ENCODE measurements at places on chromosomes 7 and 10.

DNA sequence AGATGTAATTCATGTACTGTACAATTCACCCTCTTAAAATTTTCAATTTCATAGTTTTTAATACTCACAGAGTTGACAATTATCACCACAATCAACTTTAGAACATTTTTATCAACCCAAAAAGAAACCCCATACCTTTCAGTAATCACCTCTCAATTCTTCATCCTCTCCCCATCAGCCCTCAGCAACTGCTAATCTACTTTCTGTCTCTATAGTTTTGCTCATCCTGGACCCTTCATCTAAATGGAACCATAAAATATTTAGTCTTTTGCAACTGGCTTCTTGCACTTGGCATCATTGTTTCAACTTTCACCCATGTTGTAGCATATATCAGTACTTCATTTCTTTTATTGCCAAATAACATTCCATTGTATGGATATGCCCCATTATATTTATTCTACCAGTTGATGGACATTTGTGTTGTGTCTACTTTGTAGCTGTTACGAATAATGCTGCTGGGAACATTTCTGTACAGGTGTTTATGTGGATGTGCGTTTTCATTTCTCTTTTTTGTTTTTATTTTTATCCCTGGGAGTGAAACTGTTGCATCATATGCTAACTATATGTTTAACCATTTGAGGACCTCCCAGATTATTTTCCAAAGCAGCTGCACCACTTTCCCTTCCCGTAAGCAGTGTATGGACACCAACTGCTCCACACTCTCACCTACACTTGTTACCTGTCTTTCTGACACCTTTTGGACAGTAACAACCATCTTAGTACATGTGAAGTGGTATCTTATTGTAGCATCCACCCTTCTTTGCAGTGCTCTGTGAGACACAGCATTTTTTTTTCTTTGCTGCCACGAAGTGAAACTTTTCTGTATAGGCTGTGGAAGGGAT lies 65.4 kb upstream of the APBB1IP start:
- DNase-seq = no peak

- DNase-seq = no peak
Measured at GRCh38 chr7:57370066-57370738, 79.8 kb upstream of the ZNF716 start.

DNA sequence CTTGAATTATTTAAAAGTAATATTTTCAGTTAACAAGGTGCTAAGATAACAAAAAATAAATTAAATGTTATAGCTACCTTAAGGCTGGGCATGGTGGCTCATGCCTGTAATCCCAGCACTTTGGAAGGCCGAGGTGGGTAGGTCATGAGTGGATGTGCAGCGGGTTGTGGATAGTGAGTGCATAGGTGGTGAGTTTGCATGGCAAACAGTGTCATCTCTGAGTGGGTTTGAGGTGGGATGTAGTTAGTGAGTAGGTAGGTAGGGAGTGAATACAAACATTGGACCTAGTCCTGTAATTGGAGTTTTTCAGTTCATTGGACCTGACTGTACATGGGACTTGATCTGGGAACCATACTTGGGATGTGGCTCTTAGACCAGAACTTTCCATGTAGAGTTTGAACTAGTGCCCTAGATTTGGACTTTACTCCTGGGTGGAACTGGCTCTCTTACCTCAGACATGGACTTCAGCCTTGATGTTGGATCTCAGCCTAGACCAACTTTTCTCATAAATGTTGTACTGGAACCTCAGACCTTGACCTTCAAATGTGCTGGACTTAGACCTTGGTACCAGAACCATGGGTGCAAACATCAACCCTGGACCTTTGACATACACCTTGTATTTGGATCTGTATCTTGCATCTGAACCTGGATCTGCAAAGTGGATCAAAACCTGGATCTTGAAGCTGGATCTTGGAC lies 47.0 kb downstream of the SEC61G start:
- DNase-seq = no peak

DNA sequence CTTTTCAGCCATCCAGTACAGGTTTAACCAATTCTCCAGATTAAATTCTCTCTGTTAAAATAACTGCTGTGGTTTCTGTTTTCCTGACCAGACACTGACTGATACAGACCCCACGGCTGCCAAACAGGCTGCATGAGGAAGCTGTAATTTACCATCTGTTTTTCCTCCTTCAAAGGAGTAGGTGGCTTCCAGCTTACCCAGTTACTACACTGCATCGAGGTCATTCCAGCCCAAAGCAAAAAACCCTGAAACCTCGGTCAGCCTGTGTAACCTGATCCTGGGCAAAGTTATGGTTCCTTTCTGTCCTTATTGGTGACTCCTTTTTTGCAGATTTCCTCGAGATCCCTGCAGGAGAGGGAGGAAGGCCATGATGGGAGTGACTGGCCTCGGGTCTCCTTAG lies 27.9 kb upstream of the LOXL4 start:
- no peak for DNase-seq

GRCh38 chr7:151134743-151135524 lies 32.6 kb downstream of the GBX1 start:
- DNase-seq = no peak

DNA sequence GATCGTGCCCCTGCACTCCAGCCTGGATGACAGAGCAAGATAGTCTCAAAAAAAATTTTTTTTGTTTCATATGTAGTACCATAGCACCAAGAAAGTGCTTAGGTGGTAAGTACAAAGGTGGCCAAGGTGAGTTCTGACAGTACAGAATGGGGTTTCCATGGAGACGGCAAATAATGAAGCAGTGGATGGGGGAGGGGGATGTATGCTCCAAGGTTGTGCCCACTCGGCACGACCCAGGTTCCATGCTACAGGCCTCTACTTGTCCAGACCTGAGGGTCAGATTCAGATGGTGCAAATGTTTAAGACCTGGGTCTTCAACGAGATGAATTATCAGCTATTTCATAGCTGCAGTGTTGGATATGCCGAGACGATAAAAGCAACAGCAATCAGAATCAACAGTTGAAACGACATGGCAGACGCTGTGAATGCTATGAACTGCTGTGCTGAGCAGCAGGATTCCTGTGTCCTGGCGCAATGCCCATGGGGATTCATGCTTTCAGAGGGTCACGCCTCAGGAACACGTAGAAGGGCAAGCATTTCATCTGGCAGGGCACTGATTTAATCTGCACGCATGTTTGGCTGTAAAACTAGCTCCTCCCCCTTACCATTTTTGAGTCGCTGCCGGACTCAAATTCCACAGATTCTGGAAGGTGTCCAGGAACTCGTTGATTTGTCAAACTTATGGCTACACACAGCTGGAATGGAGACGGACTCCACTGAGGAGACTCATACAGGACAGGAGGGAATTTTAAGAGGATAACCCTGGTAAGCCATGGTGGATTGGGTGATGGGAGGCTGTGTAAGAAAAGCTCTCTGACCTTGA lies 256.5 kb downstream of the FRMD4A start:
- no peak for DNase-seq

GRCh38 chr10:12769323-12770044 lies 232.0 kb downstream of the CCDC3 start:
- no peak for DNase-seq

DNA sequence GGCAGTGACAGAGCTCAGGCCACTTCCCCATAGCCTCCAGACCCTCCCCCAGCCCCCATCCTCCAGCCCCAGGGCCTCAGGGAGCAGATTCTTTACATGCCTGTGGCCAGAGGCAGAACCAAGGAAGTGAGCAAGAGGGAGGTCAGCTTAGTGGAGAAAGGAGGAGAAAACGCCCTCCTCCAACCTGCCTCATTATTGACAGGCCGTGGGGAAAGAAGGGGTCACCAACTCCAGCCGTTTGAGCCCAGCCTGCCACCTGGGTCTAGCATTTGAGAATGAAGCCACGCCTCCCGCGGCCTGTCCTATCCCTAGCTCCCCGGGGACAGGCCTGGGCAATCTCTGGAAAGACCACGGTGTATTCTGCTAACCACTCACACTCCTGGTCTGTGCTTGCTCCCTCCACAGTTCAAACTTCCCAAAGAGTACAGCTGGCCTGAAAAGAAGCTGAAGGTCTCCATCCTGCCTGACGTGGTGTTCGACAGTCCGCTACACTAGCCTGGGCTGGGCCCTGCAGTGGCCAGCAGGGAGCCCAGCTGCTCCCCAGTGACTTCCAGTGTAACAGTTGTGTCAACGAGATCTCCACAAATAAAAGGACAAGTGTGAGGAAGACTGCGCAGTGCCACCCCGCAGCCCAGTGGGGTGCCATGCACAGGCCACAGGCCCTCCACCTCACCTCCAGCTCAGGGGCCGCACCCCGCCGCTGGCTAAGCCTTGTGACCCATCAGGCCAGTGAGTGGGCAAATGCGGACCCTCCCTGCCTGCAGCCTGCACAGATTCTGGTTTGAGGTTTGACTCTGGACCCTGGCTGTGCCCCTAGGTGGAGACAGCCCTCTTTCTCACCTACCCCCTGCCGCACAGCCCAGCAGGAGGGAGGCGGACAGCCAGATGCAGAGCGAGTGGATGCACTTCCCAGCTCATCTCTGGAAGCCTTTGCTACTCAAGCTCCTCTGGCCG lies 14.3 kb upstream of the TRIM8 start:
- DNase-seq = no peak

GRCh38 chr10:33095867-33096815 lies 138.1 kb upstream of the ITGB1 start:
- DNase-seq = no peak

DNA sequence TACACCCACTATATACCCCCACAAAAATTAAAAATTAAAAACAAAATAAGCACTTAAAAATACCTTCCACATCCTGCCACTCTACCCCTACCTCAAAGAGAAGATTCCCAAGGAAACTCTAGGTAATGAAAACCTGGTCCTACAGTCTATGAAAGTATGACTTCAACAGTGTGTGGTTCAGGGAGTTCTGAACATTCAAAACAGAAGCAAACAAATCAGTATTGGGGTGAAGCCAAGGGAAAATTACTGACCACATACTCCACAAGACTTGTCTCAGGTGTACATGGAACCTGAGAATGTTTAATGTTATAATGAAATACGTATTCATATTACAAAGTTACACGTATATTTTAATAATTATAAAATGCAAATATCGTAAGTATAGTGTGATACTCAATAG lies 20.3 kb upstream of the LIPM start:
- no peak for DNase-seq

GRCh38 chr10:35910234-35910633 lies 268.1 kb upstream of the FZD8 start:
- no peak for DNase-seq

DNA sequence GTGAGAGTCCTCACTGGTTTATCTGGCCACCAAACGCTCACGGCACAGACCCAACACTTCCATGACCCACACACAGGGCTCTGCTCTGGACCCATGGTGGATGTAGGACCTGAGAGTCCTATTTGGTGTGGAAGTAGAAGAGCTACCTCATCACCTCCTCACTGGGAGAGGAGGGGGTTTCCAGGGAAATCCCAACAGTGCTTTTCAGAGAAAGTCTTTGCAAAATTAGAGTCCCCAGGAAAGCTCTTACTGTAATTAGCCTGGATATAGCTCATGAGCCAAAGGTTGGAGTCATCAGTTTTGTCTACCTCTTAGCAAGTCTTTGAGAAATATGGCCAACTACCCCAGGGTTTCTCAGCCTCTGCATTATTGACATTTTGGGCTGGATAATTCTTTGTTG lies 34.7 kb upstream of the TARP start:
- DNase-seq = no peak

DNA sequence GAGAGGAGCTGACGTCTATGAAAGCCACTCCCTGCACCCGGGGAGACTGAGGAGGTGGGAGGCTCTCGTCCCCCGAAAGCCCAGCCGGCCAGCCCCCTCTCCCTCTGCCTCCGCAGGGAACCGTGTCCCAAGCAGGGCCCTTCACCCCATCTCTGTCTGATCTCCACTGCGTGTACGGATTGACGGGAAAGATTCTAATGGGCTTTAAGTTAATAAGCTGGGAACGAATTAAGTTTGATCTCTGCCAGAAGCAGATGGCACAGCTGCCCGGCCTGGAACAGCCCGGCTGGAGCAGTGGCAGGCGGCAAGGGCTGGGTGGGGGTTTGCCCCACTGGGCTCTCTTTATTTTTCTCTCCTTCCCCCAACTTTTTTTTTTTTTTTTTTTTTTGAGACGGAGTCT lies 6.1 kb upstream of the SLC29A4 start:
- DNase-seq = no peak

DNA sequence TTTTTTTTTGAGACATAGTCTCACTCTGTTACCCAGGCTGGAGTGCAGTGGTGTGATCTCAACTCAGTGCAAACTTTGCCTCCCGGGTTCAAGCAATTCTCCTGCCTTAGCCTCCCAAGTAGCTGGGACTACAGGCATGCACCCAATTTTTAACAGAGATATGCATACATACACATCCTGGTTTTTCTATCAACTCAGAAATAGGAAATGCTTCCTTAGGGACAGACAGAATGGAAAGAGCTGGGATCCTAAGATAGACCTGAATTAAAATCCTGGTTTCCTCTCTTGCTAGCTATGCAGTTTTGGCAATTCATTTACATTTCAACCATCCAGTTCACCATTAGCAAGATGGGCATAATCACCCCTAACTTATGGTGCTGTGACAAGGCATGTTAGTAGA lies 347.5 kb downstream of the GPAM start:
- DNase-seq = no peak

- no peak for DNase-seq
Measured at GRCh38 chr10:74953214-74953613, 126.8 kb downstream of the KAT6B start.

DNA sequence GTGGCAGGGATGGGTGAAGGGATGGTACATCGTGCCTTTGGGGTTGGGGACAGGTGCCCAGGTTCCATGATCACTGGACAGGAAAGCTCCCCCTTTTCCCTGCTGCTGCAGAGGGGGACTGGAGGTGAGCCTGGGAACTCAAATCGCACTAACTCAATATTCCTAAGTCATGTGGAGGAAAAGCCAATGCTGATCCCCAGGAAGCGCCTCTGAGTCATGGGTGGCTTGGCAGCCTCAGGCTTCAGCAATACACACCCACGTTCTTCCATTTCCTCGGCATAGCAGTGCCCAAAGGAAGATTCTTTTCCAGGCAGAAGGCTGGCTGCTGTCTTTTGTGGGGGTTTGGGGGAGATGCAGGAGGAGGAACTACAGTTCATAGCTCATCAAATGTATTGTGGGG lies 165.8 kb downstream of the CCDC3 start:
- no peak for DNase-seq

- peak; percentile 12 for DNase-seq
Measured at GRCh38 chr10:117533507-117534281, 8.9 kb upstream of the EMX2 start.

GRCh38 chr7:44103923-44104859 lies at the start of gene AEBP1:
AEBP1 (plus strand) TSS chr7:44104345; CDS start chr7:44104666, 321 bp downstream.
- no peak for DNase-seq

GRCh38 chr7:75850235-75850634 lies 28.6 kb upstream of the RHBDD2 start:
- DNase-seq = no peak

DNA sequence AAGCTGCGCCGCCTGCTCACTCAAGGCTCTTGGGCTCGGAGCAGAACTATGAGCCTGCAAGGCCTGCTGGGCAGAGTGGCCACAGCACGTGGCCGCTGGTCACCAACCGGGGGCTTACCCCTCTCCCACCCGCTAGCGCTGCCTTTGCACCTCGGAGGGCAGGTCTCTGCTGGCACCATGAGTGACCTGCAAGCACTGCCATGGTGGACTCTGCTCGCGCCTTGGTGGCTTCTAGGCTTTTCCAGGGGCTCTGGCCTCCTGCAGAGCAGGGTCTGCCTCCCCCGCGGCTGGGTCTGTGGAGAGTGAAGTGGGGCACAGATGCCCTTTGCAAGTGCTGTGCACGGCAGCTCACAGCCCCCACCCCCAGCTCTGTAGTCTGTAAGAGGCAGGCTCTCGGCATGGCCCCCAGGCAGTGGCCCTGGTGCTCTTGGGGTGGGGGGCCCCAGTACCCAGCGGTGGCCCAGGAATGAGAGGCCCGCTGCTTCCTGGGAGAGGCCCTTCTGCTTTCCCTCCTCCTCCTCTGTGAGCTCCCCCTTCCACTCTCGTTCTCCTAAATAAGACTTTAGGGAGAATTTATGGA lies 119.6 kb downstream of the INPP5A start:
- DNase-seq = no peak

Data from NCI-H1436 treated with DMSO at 0.1 percent for 48 hours (cell line).